ENCODE measurements at places on chromosomes 1 and 21. TPM values are rescaled to one million over a fixed set of nuclear protein-coding genes. Genes with fewer than 3 reads are reported as not detected.

- no peak for DNase-seq
These were observed 88.1 kb upstream of the ATP1A1 start for GRCh38 chr1:116284819-116285390.

GRCh38 chr1:42675467-42675866 is 6.8 kb upstream of the YBX1 start:
- DNase-seq: no peak

GRCh38 chr1:165560883-165561656 is 17.3 kb downstream of the LRRC52 start:
- no peak for DNase-seq

Gene ZNF648
- total RNA-seq: under 0.01 TPM

Gene PROX1
- under 0.01 TPM for total RNA-seq

Data from hematopoietic multipotent progenitor cell (in vitro differentiated cells).